ENCODE measurements at places on chromosomes 7 and 10. TPM values are rescaled to one million over a fixed set of nuclear protein-coding genes. Genes with fewer than 3 reads are reported as not detected.

- DNase-seq = no peak
These were observed 13.7 kb downstream of the CPED1 start for GRCh38 chr7:121002048-121002756.

- DNase-seq = no peak
These were observed 492.9 kb downstream of the PTPRN2 start for GRCh38 chr7:158094671-158095226.

DNA sequence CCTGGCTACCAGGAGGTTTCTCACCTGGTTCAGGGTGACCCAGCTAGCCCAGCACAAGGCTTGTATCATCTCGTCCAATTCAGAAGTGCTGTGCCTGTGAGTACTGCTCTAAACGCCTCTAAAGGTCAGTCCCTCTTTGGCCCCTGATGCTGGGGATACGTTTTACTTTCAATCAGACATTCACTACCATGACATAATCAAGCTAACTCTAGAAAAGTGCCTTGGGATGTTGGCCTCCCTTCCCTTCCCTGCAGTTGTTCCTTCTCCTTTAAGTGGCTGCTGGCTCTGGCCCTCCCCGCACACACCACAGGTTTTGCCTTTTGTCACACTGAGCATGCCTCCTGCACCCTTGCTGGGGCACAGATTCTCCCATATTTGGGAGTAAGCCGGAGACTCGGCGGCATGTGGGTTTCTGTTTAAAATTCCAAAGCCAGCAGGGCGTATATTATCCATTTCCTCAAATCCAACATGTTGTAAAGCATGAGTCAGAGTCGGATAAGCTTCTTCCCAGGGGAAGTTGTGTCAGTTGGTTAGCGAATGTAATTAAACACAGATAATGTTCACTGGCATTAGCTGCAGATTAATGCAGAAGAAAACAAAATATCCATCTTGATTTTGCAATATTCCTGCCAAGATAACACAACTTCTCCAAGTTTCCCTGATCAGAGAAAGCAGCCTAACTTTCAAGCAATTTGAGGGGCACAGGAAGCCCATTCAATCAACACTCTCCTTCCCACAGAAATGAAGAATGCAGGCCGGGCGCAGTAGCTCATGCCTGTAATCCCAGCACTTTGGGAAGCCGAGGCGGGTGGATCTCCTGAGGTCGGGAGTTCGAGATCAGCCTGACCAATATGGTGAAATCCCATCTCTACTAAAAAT is 31.8 kb upstream of the VCL start:
- DNase-seq = peak; percentile 74

DNA sequence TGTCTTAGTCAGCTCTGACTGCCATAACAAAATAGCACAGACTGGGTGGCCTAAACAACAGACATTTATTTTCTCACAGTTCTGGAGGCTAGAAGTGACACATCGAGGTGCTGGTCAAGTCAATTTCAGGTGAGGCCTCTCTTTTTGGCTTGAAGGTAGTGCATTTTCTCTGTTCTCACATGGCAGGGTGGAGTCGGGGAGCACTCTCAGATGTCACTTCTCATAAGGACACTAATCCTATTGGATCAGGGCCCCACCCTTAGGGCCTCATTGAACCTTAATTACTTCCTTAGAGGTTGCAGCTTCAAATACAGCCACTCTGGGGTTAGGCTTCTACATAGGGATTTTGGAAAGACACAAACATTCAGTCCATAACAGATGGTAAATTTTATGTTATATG is 161.6 kb downstream of the PFKFB3 start:
- DNase-seq = no peak

GRCh38 chr10:114879541-114880158 is 58.1 kb downstream of the FHIP2A start:
- DNase-seq = no peak

- no peak for DNase-seq
These were observed 11.8 kb downstream of the KMT2C start for GRCh38 chr7:152423991-152424347.

DNA sequence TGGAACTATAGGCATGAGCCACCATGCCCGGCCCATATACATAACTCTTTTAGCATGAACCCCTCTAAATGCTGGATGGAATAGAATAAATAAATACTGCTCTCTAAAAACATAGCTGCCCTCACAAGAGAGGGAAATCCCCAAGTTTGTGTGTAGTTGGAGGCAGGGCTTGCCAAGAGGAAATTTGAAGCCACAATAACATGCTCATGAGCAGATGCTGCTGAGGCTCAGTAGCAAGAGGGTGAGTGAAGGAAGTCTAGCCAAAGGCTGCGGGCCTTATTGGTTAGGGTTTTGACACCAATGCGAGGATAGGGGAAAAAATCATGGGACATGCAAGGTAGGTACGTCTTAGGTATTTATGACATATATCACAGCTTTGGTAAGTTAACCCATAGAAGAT is 17.3 kb downstream of the TPK1 start:
- DNase-seq = no peak

GRCh38 chr7:43108255-43109011 is 4.0 kb upstream of the HECW1 start:
- no peak for DNase-seq

DNA sequence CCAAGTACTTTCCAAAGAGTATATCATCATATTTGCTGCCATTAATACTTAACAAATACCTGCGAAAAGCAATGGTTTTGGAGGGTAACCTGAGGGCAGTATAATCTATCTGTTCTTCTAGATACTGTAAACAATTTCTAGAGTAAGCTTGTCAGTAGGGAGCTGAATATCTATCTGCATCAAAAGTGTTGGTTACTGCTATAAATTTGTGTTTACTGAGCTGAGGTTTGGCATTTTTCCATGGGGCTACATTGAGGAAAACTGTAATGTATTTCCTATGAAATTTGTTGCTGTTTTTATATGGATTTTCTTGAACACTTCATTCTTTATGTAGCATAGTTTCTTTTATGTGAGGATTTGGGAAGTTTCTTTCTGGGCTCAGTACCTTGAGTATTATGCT is 913.4 kb downstream of the CNTNAP2 start:
- DNase-seq = no peak

DNA sequence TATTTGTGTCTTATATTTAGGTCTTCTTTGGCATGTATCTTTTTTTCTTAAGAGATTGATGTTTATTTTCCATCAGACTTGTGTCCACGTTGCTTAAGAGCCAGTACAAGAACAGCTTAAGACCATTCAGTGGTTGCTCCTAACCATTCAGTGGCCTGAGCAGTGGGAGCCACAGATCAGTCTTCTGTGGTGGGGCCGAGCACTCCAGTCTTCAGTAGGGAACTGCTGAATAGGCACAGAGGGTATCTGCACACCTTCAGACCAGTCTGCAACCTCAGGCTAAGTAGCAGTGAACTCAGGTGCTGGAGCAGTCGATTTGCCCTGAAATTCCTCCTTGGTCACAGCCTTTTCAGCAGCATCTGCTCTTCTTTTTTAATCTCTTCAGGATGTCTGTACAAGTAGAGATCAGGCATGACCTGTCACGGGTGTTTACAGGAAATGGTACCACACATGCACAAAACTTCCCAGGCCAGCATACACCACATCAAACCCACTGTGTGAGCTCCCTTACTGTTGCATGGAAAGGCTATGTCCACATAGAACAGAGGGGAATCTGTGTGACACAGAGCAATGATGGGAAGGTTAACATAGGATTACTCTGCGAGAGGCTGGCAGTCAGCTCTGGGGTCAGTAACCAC is 51.5 kb downstream of the FAM107B start:
- DNase-seq = no peak

GRCh38 chr10:12965571-12965970 is 35.9 kb downstream of the CCDC3 start:
- no peak for DNase-seq

The PON1 gene
- 0.39 TPM for polyA plus RNA-seq

The HTRA1 gene
- polyA plus RNA-seq = 150 TPM

The AKR1C8 gene
- 0.11 TPM for polyA plus RNA-seq

The POT1 gene
- polyA plus RNA-seq = 53.2 TPM

The CRHR2 gene
- 0.10 TPM for polyA plus RNA-seq

Measured in left renal pelvis (tissue), 4 donors.